Activated CD4-positive, alpha-beta T cell treated with anti-CD3 and anti-CD28 coated beads, Interleukin-2, amount 10 ng/mL, durations not matched to agents 24 days and 14 days (primary cell): ENCODE measurements at places on chromosomes 4 and X. TPM values are rescaled to one million over a fixed set of nuclear protein-coding genes. Genes with fewer than 3 reads are reported as not detected.

DNA sequence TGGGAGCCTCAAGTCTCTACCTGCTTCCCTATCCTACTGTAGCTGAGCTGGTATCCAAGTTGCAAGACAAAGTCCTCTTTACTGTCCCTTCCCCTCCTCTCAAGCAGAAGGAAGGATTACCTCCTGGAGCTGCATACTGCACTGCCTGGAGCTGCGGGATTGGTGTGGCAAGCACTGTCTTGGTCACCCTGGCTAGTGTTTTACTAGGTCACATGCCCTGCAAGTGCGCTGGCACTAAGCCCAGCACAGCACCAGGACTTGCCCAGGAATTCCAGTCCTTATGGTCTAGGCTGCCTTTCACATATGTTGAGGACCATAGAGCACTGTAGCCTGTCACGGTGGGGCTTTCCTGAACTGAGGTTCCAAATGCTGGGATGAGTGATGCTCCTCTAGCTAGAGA is 227.3 kb upstream of the ZC4H2 start:
- no peak overlapping the region for H3K27ac ChIP-seq
- H3K4me1 ChIP-seq: no peaks in the 10 kb centered on the region
- no peaks in the 10 kb centered on the region for H3K27me3 ChIP-seq

DNA sequence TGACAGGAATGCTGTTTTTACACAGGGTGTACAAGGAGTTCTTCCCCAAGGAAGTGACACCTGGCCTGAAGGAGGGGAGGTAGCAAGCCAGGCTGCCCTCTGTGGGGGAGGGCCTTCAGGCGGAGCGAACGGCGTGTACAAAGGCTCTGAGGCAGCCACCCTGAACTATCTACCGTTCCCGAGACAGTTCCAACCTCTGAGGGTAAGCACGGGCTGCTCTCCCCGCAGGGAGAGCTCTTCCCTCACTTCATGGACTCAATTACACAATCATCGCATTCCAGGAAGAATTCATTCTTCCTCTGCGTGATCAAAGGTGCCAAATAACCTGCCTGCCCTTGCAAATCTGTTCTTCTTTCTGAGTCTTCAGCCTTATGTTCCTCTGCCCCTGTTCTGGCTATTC is 4.8 kb downstream of the ELK1 start:
- H3K27ac ChIP-seq: no peak overlapping the region
- no peak for DNase-seq
- no peak overlapping the region for H3K4me3 ChIP-seq

- peaks cover 18% of the 10 kb centered on the region for H3K4me1 ChIP-seq
- no peak within 1 kb of the TSS for H3K4me3 ChIP-seq
- H3K36me3 ChIP-seq: no peaks in the 10 kb centered on the region
- no peak for DNase-seq
Measured at GRCh38 chrX:37779857-37780256, at the start of gene CYBB. Gene CYBB, plus strand, starts transcription at chrX:37780059. Its CDS starts 19 bp downstream, at chrX:37780078.

- no peak overlapping the region for H3K27ac ChIP-seq
- H3K36me3 ChIP-seq: no peaks in the 10 kb centered on the region
- DNase-seq: no peak
Measured at GRCh38 chr4:21946858-21947257, 1.7 kb downstream of the KCNIP4 start.

DNA sequence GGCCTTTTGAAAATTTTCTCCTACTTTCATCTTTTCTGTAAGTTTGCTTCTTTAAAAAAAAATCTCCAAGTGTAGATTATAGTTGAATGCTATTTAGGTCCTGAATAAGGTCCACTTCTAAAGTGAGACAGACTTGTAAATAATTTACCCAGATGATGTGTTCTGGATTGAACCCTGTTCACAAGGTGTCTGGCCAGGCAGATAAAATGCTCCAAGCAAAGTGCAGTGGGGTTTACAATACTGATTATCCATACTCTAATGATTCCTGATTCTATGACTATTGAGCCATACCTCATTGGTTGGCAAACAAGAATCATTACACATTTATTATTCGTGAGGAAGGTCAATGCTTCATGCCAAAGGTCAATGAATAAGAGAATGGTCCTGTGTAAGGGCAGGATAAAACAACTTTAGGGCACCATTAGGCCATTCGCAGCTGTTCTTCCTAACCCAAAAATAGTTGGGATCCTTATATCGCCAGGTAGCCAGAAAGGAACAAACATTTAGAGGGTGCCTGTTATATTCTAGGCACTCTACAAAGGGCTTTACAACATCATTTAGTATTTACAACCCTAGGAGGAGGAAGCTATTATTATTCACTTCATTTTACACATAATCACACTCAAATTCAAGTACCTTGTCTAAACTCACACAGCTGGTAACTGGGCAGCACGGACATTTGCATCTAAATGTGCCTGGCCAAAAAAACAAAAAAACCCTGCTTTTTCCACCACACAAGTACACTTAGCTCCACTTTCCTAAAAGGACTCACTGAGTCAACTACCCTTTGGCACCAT is 18.6 kb upstream of the SAT1 start:
- no peak for DNase-seq
- no peaks in the 10 kb centered on the region for H3K4me1 ChIP-seq
- H3K36me3 ChIP-seq: no peaks in the 10 kb centered on the region
- no peak overlapping the region for H3K4me3 ChIP-seq
- no peak overlapping the region for H3K27ac ChIP-seq
- no peaks in the 10 kb centered on the region for H3K27me3 ChIP-seq

GRCh38 chr4:53186714-53187358 is 179.0 kb downstream of the SCFD2 start:
- DNase-seq: no peak
- no peak overlapping the region for H3K4me3 ChIP-seq
- no peak overlapping the region for H3K27ac ChIP-seq
- peaks cover 12% of the 10 kb centered on the region for H3K36me3 ChIP-seq

DNA sequence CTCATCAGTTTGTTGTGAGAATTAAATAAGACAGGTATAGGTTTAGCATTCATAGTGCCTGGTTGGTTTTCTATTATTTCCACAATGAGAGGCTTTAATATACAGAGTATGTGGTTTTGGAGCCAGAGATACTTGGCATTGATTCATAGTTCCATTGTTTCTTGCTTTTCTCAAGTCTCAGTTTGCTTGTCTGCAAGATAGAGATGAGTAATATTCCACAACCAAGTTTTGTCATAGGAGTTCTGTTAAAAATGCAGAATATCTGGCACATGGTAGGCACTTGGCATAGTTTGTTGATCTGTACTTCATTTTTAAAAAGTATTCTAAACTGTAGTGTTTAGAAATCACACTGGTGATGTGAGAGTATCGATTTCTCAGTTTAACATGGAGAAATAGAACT is 37.5 kb upstream of the EDA2R start:
- no peak overlapping the region for H3K27ac ChIP-seq
- H3K36me3 ChIP-seq: no peaks in the 10 kb centered on the region
- no peak for DNase-seq

GRCh38 chr4:78432896-78433295 is 118.7 kb upstream of the ANXA3 start:
- no peak for DNase-seq
- H3K27me3 ChIP-seq: peaks cover 12% of the 10 kb centered on the region
- no peaks in the 10 kb centered on the region for H3K4me1 ChIP-seq
- H3K27ac ChIP-seq: no peak overlapping the region
- no peak overlapping the region for H3K4me3 ChIP-seq
- no peaks in the 10 kb centered on the region for H3K36me3 ChIP-seq

- H3K36me3 ChIP-seq: no peaks in the 10 kb centered on the region
- no peaks in the 10 kb centered on the region for H3K4me1 ChIP-seq
- no peak overlapping the region for H3K27ac ChIP-seq
- H3K4me3 ChIP-seq: no peak overlapping the region
- H3K27me3 ChIP-seq: peaks cover 14% of the 10 kb centered on the region
- no peak for DNase-seq
Measured at GRCh38 chr4:128570387-128570975, 239.0 kb upstream of the JADE1 start.

- no peak overlapping the region for H3K27ac ChIP-seq
- no peaks in the 10 kb centered on the region for H3K27me3 ChIP-seq
- DNase-seq: no peak
- no peak overlapping the region for H3K4me3 ChIP-seq
- peaks cover 7% of the 10 kb centered on the region for H3K4me1 ChIP-seq
Measured at GRCh38 chrX:39956803-39957394, 140.9 kb downstream of the BCOR start.

GRCh38 chr4:129264008-129264657 is 168.2 kb downstream of the C4orf33 start:
- peaks cover 5% of the 10 kb centered on the region for H3K4me1 ChIP-seq
- H3K27me3 ChIP-seq: no peaks in the 10 kb centered on the region
- no peak overlapping the region for H3K4me3 ChIP-seq
- DNase-seq: no peak
- no peaks in the 10 kb centered on the region for H3K36me3 ChIP-seq

DNA sequence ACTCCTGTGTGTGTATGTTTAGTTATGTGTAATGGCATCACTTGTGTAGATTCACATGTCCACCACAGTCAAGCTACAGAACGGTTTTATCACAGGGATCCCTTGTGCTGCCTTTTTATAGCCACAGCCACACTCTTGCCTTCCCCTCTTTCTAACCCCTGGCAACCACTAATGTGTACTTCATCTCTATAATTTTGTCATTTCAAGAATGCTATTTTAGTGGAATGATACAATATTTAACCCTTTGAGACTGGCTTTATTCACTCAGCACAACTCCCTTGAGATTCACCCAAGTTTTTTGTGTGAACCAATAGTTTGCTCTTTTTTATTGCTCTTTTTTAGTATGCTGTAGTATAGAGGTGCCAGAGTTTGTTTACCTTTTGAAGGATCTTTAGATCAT is 112.1 kb downstream of the CDKL5 start:
- H3K36me3 ChIP-seq: no peaks in the 10 kb centered on the region
- DNase-seq: no peak
- H3K4me1 ChIP-seq: no peaks in the 10 kb centered on the region
- H3K27me3 ChIP-seq: no peaks in the 10 kb centered on the region
- H3K27ac ChIP-seq: no peak overlapping the region

DNA sequence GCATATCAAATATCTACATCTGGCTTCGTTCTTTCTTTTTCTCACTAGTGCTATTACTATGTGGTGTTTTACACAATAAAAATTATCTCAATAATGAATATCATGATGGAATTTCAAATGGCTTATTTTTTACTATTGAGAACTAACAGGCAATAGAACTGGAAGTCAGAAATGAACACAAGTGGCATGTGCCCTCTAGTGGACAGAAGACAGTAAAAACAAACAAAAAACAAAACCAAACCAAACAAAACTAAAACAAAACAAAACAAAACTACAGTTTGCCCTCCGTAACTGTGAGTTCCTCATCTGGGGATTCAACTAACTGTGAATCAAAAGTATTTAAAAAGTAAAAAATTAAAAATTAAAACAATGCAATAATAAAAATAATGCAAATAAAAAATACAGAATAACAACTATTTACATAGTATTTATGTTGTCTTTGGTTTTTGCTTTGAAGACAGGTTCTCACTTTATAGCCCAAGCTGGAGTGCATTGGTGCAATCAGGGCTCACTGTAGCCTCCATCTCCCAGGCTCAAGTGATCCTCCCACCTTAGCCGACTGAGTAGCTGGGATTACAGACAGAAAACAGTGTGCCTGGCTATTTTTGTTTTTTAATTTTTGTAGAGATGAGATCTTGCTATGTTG is 195.6 kb upstream of the TACR3 start:
- DNase-seq: no peak
- no peaks in the 10 kb centered on the region for H3K36me3 ChIP-seq
- peaks cover 2% of the 10 kb centered on the region for H3K4me1 ChIP-seq
- no peak overlapping the region for H3K27ac ChIP-seq

The MBNL3 gene
- 12.2 and 15.4 TPM in 2 replicates for total RNA-seq

The TRAPPC11 gene
- total RNA-seq: 26.3 and 33.4 TPM in 2 replicates
